ENCODE measurements at places on chromosomes 11 and 22.

GRCh38 chr11:64924910-64925284, 408 bp downstream of the PPP2R5B start:
- DNase-seq: no peak

DNA sequence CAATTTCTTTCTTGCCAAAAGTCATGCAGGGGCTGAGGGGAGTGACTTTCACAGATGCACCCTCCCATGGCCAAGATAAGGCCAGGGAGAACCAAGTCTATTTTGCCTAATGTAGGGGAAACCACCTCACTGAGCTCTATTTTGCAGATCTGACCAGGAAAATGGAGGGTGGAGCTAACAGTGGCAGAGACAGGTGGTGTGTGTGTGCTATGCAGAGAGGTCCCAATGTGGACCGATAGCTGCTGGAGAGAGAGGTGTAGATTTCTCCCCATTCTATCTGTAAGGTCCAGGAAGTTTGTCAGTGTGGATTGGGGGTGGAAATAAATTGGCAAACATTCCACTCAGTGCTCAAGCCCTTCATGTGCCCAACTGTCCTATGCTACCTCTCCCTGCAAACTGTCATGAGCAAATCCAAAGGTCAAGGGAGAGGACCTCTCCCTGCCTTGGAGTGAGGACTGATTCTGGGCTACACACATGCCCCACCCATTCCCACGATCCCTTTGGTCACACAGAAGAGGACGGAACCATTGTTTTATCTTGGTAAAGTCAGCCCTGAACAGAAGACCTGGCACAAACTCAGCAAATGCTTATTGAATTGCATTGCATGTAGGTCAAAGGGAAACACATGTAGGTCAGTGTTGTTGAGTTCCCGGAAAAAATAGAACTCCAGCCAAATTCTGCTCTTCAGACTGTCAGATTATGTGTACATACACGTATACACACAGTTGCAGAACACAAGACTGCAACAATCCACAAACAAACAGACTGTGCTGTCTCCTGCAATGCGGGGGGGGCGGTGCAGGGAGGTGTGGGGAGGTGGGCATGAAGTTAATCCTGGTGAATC, 65.9 kb downstream of the C11orf58 start:
- no peak for DNase-seq

DNA sequence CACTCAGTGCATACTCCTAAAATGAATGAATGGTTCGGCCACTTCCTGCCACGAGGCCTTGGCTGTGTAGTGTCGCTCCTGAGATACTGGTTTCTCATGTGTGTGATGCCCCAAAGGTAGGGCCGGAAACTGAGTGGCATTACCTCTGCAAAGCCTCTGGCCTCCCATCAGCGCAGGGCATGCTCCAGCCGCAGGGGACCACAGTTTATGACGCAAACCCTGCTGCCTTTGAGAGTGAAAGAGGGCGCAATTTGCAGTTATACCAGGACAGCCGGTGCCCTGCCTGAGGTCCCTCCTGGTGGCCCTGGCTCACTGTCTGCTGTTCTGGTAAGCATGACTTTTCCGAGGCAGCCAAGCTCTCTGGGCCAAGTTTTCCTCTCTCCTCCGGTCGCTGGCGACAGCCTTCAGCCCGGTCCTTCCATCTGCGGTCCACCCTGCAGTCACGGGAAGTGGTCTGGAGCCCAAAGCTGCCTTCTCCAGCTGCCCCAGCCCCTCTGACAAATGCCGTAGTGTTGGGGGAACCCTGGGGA, 2.4 kb upstream of the FGF3 start:
- no peak for DNase-seq

GRCh38 chr11:7688238-7688826, 15.0 kb upstream of the CYB5R2 start:
- DNase-seq: no peak

GRCh38 chr11:112620621-112621394, 340.4 kb upstream of the NCAM1 start:
- no peak for DNase-seq

DNA sequence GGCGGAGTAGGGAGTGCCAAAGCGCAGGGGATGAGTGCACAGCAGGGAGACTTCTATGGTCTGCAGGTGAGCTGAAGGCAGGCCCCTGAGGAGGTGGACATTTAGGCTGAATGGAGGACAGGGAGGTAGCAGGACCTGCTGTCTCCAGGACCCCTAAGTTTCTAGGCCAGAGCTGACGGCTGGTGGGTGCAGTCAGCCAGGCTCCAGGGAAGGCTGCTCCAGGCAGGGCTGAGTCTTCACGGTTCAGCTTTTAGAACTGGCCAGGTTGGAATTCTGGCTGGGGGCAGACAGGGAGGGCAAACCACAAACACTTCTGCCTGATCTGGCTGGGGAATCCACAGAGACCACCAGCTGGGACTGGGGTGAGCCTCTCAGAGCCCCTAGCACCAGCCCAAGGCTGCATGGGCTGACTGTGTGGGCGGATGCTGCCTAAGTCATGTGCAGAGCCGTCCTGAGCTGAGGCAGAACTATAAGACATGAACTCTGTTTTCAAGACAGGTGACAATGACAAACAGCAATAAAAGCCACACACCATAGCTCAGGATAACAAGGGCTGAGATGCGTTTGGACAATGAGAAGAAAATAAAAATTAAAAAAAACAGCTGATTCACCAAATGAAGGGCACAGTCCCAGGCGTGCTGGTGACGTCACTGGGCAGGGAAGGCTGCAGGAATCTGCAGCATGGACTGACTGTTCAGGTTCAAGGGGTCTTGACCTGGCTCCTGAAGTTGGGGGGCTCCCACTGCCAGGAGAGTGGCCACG, 10.4 kb upstream of the MALAT1 start:
- no peak for DNase-seq

- no peak for DNase-seq
These were observed 20.7 kb upstream of the CCDC188 start for GRCh38 chr22:20171288-20172140.

DNA sequence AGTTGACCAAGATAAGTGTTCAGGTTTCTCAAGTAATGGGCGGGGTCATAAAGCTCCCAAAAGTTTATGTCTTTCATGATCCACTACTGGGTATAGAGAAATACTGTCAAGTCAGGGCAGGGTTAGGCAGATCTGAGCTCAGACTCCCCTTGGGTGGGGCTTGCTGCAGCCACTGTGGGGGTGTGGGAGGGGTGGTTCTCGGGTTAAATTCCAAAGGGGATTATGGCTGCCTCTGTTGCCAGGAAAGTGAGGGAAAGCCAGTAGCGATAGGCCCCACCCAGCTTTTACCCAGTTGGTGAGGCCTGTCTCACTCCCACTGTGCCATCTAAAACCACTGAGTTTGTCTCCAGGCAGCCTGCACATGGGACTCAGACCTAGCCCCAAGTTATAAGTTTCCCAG, 37.8 kb downstream of the DLG2 start:
- DNase-seq: no peak

- no peak for DNase-seq
These were observed 554.7 kb downstream of the SOX6 start for GRCh38 chr11:15801616-15802015.

DNA sequence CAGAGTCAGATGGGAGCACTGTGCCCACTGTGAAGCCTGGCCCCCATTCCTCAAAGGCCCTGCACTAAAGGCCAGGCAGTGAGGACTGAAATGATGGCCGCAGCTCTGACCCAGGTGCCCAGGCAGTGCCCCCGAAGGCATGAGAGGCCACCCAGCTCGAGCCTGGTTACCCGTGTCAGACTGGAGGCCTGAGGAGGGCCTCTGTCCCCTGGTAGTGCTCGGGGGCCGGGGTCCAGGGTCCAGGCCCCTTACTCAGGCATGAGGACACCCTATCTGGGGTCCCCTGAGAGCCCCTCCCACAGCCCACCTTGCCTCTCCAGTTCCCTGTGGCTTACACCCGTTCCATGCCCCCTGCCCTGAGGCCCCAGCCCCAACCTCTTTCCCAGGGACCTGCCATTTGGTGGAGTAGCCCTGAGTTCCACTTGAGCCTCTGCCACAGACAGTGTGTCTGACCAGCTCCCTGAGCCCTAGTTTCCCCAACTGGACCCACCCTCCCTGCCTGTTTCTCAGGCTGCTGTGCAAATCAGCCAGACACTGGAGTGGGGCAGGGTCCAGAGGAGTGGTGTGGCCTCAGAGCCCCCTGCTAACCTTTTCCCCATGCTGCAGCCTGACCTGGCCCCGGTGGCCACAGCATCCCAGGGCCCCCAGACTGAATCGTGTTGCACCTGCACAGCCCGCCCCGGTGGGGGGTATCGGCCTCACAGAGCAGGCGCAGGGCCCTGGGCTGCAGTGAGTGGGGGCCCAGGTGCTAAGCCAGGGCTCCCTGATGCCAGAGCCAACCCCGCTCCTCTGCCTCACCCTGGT, 10.8 kb upstream of the ANKRD13D start:
- no peak for DNase-seq

- DNase-seq: no peak
These were observed 2.9 kb downstream of the LMF2 start for GRCh38 chr22:50504369-50505211.

GRCh38 chr11:48055292-48056132, 75.2 kb downstream of the PTPRJ start:
- peak; percentile 35 for DNase-seq

GRCh38 chr11:11975201-11976092, 33.0 kb downstream of the DKK3 start:
- DNase-seq: no peak

DNA sequence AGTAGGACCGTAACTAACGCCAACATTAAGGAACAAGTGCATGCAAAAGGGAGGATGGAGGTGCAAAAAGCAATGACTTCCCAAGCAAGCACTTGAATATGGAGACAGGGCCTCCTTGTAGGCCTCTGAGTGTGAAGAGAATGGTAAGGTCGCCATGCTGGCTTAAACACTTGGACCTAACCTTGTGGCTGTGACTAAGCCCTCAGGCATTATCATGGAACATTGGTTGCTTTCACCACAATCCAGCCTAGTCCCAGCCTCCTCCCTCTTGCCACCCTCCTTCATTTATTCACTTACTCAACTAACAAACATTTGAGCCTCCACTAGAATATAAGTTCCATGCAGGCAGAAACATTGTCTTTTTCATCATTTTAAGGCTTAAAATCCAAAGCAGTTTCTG, 11.9 kb upstream of the SYTL2 start:
- DNase-seq: no peak

- DNase-seq: peak; percentile 82
These were observed 42.1 kb upstream of the ISX start for GRCh38 chr22:35023692-35024363.

DNA sequence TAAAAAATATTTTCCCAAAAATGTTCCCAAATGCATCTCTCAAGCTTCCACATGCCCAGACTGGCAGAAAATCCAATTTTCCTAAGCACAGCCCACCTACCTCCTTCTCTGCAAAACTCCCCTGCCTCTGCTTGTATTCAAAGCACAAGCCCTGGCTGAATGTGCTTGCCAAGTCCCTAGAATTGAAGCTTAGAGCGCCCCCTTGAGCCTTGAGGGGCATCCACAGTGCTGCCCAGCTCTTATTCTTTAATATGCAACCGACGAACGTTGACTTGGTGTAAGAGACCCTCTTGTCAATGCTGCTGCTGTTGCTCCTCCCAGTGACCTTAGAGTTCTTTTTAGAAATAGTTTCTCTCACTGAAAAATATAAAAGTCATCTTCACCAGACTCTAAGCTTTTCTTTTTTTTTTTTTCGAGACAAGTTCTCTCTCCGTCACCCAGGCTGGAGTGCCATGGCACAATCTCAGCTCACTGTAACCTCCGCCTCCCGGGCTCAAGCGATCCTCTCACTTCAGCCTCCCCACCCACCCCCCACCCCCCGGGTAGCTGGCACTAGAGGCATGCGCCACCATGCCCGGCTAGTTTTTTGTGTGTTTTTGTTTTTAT, 63.5 kb upstream of the CAPRIN1 start:
- DNase-seq: peak; percentile 63

DNA sequence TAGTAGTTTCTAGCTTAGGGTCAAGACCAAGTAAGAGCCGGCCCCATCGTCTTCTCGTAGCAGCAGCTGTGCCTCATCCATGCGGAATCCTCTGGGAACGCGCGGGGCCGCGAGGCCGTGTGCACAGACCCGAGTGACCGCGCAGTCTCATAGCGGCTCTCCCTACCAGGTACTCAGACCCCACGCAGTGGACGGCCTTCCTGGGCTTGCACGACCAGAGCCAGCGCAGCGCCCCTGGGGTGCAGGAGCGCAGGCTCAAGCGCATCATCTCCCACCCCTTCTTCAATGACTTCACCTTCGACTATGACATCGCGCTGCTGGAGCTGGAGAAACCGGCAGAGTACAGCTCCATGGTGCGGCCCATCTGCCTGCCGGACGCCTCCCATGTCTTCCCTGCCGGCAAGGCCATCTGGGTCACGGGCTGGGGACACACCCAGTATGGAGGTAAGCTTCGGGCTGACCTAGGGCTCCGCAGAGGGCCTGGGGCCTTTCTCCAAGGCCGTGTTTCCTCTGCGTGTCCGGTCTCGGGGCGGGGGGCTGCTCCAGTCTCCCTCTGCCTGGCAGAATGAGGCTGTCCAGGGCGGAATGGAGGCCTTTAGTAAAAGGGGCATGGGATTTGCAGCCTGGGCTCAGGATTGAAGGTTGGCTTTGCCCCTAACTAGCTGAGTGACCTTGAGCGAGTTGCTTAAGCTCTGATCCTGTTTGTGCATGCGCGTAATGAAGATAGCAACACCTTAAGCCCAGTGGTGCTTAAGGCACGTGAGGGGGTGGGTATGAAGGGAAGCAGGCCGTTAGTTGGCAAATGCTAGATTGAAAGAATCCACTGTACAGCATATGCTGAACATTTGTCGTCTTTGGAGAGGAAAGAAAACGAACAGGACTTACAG, 48.9 kb downstream of the ST14 start:
- no peak for DNase-seq

GRCh38 chr11:121099885-121100284, 1.2 kb upstream of the TECTA start:
- DNase-seq: no peak

GRCh38 chr11:64713781-64714363, 9.1 kb downstream of the NRXN2 start:
- DNase-seq: no peak

DNA sequence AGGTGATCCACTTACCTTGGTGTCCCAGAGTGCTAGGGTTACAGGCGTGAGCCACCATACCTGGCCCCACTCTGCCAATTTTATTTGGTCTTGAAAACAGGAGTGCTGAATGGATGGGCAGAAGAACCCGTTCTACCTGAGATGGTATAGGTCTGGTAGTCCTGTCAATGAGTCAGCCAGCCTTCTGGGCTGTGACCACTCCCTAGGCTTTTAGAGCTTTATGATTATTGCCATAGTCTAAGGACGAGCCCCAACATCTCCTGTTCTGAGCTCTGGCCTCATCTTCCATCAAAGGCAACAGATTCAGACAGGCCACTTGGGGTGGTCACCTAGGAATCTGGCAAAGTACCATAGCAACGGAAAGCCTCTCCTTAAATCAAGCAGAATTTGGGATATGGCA, 11.5 kb downstream of the ZDHHC5 start:
- no peak for DNase-seq

DNA sequence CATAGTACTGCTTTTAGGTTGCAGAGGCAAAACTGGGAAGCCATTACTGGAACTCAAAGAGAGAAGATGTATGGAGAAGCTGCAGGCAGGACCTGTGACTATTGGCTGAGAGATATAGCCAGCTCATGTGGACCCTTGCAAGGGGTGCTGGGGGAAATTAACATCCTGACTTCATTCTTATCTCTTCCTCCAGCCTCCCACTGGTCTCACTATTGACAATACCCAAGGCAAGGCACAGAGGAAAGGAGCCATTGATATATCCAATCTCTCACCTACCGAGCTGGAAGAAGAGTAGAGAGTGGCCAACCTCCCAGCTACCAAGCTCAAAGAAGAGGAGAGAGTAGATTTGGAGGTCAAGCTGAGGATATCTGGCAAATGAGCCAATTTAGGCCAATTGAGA, 36.8 kb upstream of the ZBED5 start:
- DNase-seq: no peak
